ENCODE measurements at places on chromosomes 1 and 21.

DNA sequence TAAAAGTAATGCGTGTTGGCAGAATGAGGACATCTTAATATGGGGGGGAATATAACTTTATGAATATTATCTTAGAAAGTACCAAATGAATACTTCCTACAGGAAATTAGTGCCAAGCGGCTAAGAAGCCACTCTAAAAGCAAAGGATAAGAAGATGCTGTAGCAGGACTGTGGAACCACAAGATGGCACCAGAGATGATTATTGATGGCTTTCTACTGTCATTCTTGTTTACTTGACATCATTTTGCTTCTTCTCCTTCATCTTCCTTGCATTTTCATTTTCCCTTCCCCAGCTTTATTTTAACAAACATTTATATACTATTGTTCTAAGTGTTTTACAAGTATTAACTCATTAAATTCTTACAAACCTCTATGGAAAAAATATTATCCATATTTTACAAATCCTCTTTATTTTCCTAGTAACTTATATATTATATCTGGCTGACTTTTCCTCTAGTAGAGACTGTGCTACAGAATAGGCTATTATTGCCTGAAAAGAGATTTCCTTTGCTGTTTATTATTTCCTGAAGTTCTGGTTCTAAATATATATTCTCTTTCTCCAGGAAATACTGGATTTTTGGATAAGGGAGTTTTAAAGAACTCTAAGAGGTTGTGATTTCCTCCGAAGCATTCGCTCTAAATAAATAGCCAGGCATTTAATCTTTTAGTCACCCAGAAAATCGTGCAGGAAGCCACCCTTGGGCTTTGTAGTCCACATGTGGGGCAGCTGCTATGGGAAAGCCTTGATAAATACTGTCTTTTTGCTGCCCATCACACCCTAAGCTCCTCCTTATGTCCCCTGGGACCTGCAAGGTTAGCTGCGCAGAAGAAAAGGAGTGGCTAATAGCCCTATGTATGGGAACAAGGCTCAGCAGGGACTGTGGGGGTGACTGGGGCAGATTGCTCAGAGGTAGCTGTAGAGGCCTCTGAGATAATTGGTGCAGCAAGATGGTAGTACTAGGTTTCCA is 69.8 kb downstream of the TPR start:
- DNase-seq = peak; percentile 53

DNA sequence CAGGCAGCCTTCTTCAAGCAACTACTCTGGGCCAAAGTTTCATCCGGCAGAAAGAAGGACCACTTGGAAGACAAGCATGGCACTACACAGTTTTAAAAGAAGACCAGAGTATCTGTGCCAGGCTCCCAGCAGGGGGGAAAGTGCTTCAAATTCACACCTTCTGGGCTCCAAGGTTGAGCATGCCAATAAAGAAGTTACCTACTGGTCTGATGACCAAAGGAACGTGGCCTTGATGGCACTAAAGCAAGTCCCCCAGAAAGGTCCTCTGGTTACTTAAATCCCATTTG is 73.5 kb downstream of the CD46 start:
- no peak for DNase-seq

GRCh38 chr1:116628448-116628847 is 39.1 kb downstream of the IGSF3 start:
- DNase-seq = peak; percentile 60

DNA sequence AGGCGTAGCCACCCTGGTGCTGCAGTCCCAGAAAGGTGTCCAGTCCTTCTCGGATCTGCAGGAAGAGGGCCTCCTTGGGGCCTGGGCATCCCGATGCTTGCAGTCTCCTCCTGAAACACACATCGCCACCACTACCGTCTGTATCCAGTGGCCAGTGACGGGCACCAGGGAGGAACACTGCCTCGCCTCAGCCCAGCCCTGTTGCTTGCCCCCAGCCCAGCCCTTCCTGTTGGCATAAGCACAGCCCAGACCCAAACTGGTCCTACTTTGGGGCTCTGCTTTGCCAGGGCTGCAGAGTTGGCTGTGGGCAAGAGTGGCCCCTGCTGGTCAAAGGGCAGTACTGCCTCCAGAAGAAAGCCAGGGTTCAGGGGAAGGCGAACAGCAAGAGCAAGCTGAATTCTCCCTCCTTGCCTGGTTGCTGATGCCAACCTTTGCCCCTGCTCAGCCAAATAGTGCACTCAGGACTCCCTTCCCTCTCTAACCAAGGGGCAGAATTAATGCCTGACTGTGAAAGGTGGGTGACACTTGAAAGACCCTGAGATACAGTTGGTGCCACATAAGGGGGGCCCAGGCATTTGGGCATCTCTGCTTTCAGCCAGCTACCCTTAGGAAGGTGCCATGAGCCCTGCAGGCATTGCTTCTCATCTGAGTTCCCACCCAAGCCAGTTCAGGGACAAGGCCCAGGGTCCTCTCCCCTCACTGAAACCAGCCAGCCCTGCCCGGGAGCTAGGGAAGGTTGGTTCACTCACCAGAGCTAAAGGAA is 11.1 kb upstream of the ARHGEF2 start:
- DNase-seq = peak; percentile 86

GRCh38 chr1:187460093-187460492 is 631.3 kb downstream of the PLA2G4A start:
- DNase-seq = no peak

Data from GM13976 (cell line).